ENCODE measurements at places on chromosomes 1 and 21.

DNA sequence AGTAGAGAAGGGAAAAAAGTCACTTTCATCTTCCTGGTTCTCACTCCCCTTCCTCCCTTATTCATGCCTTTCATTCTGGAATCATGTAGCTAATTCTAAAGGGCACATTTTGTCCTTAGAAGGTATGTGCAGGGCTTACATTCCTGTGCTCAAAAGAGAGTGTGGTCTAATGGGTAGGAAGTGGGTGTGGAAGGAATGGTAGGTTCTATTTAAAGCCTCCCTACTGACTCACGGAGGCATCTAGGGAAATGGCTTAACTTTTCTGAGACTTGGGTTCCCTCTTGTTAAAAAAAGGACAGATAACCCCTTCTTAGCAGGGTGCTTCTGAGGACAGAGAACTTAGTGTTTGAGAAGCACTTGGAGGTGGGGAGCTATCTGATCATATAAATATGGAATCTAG lies 249.3 kb upstream of the DUSP10 start:
- DNase-seq = no peak

DNA sequence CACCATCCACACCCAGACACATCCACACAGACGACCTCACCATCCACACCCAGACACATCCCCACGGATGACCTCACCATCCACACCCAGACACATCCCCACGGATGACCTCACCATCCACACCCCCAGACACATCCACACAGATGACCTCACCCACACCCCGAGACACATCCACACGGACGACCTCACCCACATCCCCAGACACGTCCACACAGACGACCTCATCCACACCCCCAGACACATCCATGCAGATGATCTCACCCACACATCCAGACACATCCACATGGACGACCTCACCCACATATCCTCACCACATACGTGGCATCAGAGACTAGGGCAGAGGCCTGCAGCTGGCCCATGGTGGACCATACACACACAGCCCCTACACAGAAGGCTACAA lies 14.7 kb upstream of the FABP3 start:
- DNase-seq = no peak

GRCh38 chr21:42263591-42264131 lies 44.7 kb downstream of the ABCG1 start:
- peak; percentile 19 for DNase-seq

DNA sequence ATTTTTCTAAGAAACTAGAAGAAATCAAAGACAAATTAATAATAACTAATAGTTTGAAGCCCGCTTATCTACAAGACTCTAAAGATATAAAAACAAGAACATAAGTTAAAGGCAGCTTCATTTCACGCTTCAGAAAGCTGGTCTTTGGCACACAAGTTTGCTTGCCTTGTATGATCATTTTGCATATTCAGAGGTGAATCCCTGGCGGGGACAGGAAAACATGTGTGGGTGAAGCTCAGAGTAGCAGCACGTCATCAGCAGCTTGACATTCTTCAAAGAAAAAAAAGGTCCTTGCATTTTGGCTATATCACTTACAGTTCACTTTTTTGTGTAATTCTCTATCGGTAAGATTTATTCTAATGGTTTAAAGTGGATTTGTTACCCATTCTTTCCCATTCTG lies 1911.8 kb downstream of the MRPL39 start:
- DNase-seq = no peak

- DNase-seq = no peak
Measured at GRCh38 chr1:181133969-181134418, 45.5 kb downstream of the IER5 start.

All from testis (tissue), 5 donors.